T-cell (primary cell): ENCODE measurements at places on chromosomes 3 and 15.
A peak's percentile ranks its signal among the peaks of the same experiment; 100 is the strongest.

- DNase-seq = no peak
Observed at GRCh38 chr15:60843482-60843881, 364.5 kb upstream of the ICE2 start.

DNA sequence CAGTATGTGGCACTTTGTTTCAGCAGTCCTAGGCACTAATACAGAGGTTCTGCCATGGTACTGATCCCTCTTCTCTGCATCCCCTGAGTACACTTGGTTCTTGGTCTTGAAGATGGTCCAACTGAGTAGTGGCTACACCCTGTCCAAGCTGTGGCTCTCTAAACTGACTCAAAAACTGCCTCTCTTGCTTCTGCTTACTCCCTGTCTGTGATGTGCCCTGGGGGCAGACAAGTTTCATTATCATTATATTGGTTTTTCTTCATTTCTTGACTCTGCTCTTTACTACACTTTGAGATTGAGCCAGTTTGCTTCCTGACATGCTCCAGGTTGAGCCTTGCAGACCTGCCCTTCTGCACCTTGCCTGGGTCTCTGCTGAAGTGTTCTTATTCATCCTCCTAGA is 18.9 kb upstream of the ST3GAL6 start:
- no peak for DNase-seq

- no peak for DNase-seq
Observed at GRCh38 chr3:144127014-144127413, 155.4 kb downstream of the DIPK2A start.

GRCh38 chr15:39296955-39297354 is 283.9 kb upstream of the THBS1 start:
- DNase-seq = no peak

DNA sequence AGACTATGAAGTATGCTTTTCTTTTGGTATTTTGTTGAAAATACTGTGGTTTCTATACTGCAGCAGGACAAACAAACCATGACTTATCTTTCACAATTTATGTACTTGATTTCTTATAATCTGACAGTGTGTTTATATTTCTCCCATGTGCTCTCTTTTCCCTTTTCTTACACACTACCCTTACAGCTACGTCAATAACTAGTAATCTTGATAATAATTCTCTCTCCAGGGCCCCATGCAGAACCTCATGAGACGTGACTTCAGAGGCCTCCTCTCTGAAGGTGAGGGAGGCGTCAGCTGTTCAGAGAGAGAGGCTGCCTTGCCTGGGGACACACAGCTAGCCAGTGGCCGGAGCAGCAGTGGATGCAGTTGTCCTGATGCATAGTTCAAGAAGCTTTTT is 35.9 kb downstream of the KY start:
- no peak for DNase-seq

- DNase-seq = no peak
Observed at GRCh38 chr3:156760333-156760732, 65.8 kb upstream of the LEKR1 start.

DNA sequence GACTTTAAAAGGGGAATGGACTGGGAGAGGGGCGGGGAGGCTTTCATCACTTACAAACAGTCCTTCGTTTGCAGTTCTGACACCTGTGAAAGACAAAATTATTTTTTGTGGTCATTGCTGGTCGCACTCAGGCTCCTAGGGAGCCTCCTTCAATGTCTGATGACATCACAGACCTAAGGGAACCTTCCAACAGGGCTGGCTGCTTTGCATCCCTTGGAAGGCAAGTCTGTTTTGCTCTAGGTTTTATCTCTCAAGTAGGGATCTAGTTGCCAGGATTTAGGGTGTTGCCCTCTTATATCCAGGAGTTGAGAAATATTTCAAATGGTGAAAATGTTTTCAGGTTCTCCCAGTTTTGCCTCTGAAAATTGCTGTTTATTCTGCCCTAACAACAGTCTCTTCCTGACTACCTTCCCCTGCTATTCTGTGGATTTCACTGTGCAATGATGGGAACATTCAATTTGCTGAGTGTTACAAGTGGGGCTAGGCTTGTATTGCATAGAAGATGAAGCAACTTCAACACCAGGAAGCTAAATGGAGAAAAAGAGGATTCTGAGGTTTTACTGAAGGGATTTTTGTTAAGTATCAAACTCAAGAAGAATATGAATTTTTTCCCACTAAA is 75.9 kb upstream of the ARRDC4 start:
- no peak for DNase-seq

DNA sequence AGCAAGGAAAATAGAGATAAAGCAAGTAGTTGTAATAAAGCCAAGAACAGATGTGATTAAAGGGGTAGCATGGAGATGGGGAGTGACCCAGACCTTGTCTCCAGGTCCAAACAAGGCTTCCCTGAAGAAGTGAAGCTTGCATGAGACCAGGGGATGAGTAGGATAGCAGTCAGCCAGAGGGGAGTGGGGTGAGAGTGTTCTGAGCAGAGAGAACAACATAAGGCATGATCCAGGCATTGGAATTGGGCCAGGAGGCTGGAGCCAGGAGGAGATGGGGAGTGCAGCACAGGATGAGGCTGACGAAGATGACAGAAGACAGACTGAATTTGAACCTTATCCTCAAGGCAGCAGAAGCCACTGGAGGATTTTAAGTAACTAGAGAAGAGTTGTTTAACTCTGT is 7.2 kb downstream of the TMOD2 start:
- no peak for DNase-seq

- peak; percentile 30 for DNase-seq
Observed at GRCh38 chr3:179149406-179149867, 1.3 kb downstream of the PIK3CA start.

- no peak for DNase-seq
Observed at GRCh38 chr3:119456469-119456868, 6.9 kb downstream of the TMEM39A start.

DNA sequence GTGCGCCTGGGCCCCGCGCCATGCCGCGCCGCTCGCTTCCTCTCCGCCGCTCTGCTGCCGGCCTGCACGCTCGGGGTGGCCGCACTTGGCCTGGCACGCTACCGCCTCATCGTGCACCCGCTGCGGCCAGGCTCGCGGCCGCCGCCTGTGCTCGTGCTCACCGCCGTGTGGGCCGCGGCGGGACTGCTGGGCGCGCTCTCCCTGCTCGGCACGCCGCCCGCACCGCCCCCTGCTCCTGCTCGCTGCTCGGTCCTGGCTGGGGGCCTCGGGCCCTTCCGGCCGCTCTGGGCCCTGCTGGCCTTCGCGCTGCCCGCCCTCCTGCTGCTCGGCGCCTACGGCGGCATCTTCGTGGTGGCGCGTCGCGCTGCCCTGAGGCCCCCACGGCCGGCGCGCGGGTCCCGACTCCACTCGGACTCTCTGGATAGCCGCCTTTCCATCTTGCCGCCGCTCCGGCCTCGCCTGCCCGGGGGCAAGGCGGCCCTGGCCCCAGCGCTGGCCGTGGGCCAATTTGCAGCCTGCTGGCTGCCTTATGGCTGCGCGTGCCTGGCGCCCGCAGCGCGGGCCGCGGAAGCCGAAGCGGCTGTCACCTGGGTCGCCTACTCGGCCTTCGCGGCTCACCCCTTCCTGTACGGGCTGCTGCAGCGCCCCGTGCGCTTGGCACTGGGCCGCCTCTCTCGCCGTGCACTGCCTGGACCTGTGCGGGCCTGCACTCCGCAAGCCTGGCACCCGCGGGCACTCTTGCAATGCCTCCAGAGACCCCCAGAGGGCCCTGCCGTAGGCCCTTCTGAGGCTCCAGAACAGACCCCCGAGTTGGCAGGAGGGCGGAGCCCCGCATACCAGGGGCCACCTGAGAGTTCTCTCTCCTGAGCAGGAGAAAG is 951 bp downstream of the GPR62 start:
- DNase-seq = peak; percentile 30

GRCh38 chr3:140051019-140051957 is 116.3 kb downstream of the CLSTN2 start:
- no peak for DNase-seq

- DNase-seq = no peak
Observed at GRCh38 chr3:152352554-152352953, 83.8 kb downstream of the MBNL1 start.

GRCh38 chr15:93587059-93587521 is 498.1 kb upstream of the RGMA start:
- no peak for DNase-seq

DNA sequence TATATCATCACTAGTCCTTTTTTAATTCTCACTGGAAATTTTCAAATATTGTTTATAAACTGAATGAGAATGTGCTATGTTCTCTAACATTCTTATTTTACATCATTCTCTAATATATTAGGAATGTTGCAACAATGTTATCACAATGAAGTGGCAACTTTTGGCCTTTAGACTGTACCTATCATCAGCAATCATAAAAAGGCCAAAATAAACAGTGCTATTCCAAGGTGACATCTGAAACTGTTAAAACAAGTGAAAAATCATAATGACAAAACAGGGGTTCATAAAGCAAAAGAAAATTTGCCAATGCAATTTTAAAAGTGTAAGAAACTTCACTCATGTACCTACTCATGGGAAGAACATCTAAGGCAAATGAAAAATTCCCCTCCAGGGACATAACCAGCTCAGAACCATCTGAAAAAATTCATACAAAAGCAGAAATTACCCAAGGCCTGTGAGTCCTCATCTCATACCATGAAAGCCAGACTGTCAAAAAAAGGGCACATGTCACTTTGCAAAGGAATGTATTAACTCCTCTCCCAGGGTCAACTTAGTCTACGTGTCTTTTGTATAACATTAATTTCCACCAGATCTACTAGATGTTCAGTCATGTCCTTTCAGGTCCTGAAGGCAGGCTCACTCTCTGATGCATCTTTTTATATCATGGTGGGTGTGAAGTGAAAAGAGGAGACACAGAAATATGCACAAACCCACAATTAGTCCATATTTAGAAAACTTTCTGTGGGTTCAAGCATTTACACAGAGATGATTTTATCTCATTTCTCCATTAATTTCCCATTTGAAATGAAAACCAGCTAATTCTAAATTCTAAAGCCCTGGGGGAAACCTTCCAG is 211.9 kb downstream of the CBLB start:
- DNase-seq = no peak

- no peak for DNase-seq
Observed at GRCh38 chr15:95687061-95687460, 643.4 kb upstream of the NR2F2 start.

- DNase-seq = no peak
Observed at GRCh38 chr3:56621681-56622080, 61.4 kb downstream of the TASOR start.

GRCh38 chr3:48518638-48519276 is 14.8 kb upstream of the SHISA5 start:
- DNase-seq = peak; percentile 9

DNA sequence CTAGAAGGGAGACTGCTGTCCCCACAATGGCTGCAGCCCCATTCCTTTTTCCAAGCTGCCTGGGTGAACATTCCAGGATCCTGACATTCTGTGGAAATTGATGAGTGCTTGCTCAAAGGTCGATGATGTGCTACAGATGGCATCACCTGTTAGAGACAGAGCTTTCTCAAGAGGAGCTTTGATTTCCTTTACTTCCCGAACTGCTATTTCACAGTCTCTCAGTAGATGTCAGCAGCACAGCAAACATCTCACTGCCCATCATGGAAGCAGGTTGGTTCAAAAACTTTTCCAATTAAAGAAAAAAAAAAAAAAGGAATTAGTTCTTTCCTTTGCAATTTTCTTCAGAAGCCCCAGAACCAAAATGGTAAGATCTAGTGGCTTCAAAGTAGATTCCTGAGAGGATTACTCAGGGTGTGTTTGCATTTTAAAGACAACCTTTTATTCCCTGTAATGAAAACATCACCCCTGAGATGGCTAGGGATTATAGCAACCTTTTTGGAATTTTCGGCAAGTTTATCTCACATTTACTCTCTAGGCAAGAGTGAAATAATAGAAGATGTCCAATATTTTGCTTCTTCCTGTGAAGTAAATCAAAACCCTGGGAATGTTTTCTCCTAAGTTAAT is 44.8 kb downstream of the POLR2M start:
- DNase-seq = no peak

DNA sequence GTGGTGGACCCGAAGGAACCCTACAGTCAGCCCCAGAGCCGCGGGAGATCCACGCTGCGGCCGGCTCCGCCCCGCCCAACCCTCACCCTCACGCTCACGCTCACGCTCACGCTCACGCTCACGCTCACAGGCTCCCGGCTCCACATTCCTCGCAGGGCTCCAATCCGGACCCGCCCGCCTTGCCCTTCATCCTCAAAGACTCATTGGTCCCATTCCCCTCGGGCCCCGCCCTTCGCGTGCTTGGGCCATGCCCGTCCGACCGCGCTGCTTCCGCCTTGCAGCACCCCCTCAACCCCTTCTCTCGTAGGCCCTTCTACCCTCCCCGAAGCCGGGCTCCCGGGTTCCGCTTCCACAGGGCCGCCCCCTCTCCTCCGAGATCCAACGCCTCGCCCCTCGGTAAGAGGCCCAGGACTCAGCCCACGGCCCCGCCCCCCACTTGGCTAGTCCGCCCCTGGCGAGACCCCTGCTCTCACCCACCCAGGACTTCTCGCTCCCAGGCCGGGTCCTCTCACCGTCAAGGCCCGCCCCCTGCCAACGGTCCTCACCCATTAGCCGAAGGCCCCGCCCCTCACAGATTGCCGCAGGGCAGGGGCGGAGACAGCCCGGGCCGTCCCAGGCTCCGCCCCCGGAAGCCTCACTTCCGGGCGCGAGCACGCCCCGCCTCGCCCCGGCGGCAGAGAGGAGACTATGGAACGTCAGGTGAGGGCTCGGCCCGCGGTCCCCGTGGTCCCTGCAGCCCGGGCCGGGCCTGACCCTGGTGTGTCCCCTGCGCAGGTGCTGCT is at the start of gene APEH:
TSS of gene APEH (plus strand) at position 637 of the 782 bp plus-strand sequence. CDS start at position 688, 51 bp downstream.
- peak; percentile 96 for DNase-seq

DNA sequence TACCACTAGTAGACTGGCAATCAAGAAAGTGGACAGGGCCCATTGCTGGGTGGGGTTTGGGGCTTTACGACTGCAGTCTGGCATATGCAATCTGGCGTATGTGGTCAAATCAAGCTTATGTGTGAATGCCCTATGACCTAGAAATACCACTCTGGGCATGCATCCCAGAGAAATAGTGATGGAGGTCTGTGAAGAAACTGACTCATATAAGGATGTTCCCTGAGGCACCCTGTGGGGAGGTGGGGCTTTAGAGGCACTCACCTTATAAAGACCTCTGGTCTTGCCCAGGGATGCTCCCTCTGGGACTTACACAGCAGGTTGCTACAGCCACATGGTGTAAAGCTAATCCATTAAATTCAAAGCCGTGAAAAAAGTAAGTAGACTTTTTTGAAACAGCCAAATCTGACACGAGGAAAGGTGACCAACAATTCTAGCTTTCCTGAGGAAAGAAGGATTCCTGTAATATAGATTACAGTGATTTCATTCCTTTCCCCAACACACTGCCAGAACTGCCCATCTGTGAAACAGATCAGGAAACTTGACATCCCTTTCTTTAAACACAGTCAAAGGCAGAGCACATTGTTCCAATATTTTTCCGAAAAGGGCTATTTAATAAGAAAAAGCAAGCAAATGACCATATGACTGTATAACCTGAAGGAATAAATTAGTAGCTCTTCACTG is 13.6 kb downstream of the RARRES1 start:
- DNase-seq = no peak

- no peak for DNase-seq
Observed at GRCh38 chr3:176796371-176796770, 400.9 kb downstream of the TBL1XR1 start.

DNA sequence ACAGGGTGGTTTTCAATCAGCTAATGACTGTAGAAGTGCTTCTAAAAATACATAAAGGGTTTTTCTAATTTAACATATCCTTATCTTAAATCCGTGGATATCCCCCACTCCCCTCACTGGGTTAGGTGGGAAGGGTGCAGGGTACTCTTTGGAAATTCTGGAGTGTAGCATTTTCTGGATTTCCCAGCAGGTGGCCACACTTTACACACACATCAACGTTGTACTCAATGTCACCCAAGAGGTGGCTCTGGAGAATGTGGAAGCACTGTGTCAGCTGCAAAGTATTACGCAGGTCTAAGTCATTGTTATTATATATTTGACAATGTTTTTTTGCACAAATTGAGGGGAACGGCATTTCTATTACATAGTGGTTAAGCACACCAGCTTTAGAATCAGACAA is 168.8 kb downstream of the CHDH start:
- no peak for DNase-seq
